Activated T-helper 1 cell treated with anti-CD3 and anti-CD28 coated beads, Interleukin-12 subunit alpha, Interleukin-12 subunit beta, Interleukin-2, Interleukin-4 antibody, amounts not matched to agents 30 ng/mL and 10 ng/mL and 1 ng/mL, durations not matched to agents 14 hours and 24 hours and 36 hours (primary cell): ENCODE measurements at places on chromosomes 1 and 21. TPM values are rescaled to one million over a fixed set of nuclear protein-coding genes. Genes with fewer than 3 reads are reported as not detected.

Gene ACKR1
- not detected in 2 replicates for total RNA-seq

Gene GBP2
- 225 and 229 TPM in 2 replicates for total RNA-seq

Gene U2AF1
- 9.3 and 17.9 TPM in 2 replicates for total RNA-seq

Gene GUCA2B
- total RNA-seq = not detected in 2 replicates

DNA sequence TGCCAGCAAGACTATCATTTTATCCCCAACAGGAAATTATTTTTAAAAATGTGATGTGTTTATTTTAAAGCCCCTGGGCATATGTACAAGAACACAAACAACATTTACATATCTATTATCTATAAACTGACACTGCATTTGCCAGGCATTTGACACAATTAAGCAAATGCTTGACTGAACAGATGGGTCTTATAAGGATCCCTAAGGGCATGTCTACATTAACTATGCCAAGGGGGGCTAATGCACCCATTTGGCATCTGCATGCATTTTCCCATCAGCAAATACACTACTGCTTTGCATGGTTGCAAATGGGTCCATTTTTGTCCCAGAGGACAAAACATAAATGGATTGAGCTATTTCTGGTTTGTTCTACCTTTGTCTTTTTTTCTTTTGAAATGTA lies 884.8 kb upstream of the B3GALT2 start:
- H3K4me3 ChIP-seq = no peak overlapping the region
- H3K36me3 ChIP-seq = no peaks in the 10 kb centered on the region
- no peak for DNase-seq
- H3K27ac ChIP-seq = no peak overlapping the region
- H3K4me1 ChIP-seq = no peaks in the 10 kb centered on the region
- no peaks in the 10 kb centered on the region for H3K27me3 ChIP-seq

- DNase-seq = no peak
- H3K4me3 ChIP-seq = no peak overlapping the region
- no peaks in the 10 kb centered on the region for H3K4me1 ChIP-seq
- no peaks in the 10 kb centered on the region for H3K36me3 ChIP-seq
Measured at GRCh38 chr1:87600854-87601253, 272.2 kb downstream of the LMO4 start.

DNA sequence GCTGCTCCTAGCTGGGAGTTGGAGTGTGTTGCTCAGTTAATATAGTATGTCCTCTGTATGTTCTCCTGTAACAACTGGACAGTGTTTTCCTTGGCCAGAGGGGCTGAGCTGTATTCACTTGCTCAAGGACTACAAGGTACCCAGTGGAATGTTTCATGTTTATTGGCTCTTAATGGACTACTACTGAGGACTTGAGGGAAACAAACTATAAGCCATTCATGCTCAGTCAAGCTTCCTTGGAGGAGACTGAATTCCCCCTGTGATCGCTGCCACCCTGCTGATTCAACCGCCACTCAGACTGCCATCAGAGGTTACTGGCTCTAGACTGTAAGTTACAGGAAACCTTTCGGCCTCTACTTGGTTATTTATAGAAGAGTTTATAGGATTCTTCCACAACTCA lies 166.6 kb downstream of the ZC3H11B start:
- no peaks in the 10 kb centered on the region for H3K27me3 ChIP-seq
- H3K27ac ChIP-seq = no peak overlapping the region
- no peak overlapping the region for H3K4me3 ChIP-seq
- DNase-seq = no peak
- no peaks in the 10 kb centered on the region for H3K36me3 ChIP-seq

DNA sequence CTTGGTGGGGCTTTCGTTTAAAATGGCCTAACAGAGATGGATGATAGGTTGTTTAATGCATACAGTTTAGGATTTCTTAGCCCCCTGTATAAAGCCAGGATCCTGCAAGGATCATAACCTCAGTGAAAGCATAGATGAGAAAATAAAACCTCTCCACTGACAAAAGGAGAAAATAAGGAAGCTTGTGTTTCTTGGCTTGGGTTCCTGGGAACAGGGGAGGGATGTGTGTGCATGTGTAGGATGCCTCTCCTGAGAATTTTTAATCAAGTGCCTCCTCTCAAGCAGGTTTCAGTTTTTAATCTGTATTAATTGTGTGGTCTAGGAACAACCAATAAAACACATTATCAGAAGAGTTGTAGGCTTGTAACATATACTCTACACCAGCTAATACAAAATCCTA lies 26.1 kb downstream of the PRKACB start:
- H3K27me3 ChIP-seq = no peaks in the 10 kb centered on the region
- H3K4me1 ChIP-seq = peaks cover 13% of the 10 kb centered on the region
- H3K36me3 ChIP-seq = no peaks in the 10 kb centered on the region
- no peak for DNase-seq

- H3K36me3 ChIP-seq = no peaks in the 10 kb centered on the region
- no peaks in the 10 kb centered on the region for H3K4me1 ChIP-seq
- H3K27me3 ChIP-seq = no peaks in the 10 kb centered on the region
- no peak overlapping the region for H3K27ac ChIP-seq
Measured at GRCh38 chr1:192418552-192419285, 101.9 kb downstream of the RGS21 start.

DNA sequence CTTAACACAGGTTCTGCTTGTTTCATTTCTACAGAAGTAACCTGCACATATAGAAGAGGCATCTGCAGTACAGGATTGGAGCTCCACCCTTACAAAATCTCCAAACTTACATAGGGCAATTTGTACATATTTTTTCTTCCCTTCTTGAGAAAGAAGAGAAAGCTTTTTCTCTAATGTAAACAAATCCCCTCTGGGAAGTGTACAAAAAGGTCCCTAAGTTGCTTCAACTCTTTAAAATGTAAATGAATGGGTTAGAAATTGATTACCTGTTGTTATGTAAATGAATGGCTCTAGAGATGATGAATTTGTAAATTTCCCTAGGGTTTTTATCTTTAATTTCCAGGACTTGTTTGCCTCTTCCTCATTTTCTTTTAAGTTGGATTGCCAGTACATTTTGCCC lies 1183.7 kb downstream of the MRPL39 start:
- peaks cover 4% of the 10 kb centered on the region for H3K4me1 ChIP-seq
- H3K36me3 ChIP-seq = no peaks in the 10 kb centered on the region
- no peak for DNase-seq
- peaks cover 5% of the 10 kb centered on the region for H3K27me3 ChIP-seq
- no peak overlapping the region for H3K4me3 ChIP-seq

DNA sequence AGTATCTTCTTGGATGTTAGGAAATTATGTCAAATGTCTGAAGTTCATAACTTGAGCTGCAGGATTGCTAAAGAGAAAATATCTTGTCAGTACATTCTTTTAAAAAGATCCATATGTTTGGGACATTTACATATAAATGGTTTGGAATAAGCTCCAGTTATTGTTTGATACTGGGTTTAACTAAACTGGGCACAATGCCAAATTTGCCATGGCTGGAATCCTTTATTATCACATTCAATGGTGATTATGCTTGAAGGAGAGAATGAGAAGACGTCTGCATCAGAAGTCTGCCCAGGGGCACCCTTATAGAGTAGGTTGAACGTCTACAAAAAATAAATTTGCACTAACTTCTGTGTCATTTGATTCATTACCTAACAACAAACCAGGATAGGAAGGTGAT lies 652.5 kb downstream of the AMY1C start:
- H3K27ac ChIP-seq = no peak overlapping the region
- no peaks in the 10 kb centered on the region for H3K36me3 ChIP-seq
- no peak for DNase-seq
- H3K27me3 ChIP-seq = no peaks in the 10 kb centered on the region

GRCh38 chr1:199858856-199859255 lies 168.7 kb upstream of the NR5A2 start:
- H3K27me3 ChIP-seq = peaks cover 6% of the 10 kb centered on the region
- H3K4me1 ChIP-seq = peaks cover 6% of the 10 kb centered on the region
- no peak overlapping the region for H3K27ac ChIP-seq
- H3K4me3 ChIP-seq = no peak overlapping the region
- no peak for DNase-seq
- no peaks in the 10 kb centered on the region for H3K36me3 ChIP-seq
